Inflammatory macrophage (primary cell): ENCODE measurements at places on chromosomes 3 and 15.
A peak's percentile ranks its signal among the peaks of the same experiment; 100 is the strongest.

GRCh38 chr15:62348118-62348517 lies 183.0 kb upstream of the C2CD4B start:
- DNase-seq: peak; percentile 35

- DNase-seq: no peak
Observed at GRCh38 chr3:177622520-177622919, 425.2 kb upstream of the TBL1XR1 start.

DNA sequence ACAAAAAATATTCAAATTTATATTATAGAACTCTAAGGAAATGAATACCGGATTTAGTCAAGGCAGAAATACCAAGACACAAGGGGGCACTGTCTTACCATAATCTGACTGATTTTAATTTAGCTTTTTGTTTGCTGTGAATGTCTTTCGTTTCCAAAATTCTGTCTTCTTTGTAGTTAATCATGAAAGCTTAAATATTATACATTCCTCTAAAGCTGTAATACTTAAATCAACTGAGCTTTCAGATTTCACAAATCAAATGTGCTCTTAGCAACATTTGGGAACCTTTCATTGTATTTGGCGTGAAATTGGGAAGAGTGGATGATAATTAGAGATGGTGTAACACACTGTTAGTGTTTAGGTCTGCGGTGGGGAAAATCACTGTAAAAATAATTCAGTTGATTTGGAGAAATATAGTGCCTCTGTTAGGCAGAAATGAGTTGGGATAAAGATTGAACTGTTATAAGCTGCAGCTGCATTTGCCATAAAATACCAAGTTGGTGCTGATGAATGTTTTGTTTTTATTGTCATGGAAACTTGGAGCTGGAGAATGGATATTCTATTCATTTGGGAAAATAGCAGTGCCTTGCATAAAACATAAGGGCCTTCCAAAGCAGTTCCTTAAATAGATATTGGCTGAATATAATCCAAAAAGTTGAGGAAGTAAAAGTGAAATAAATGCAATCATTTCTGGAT lies 228.2 kb downstream of the TCF12 start:
- peak; percentile 67 for DNase-seq

GRCh38 chr15:63809452-63809851 lies 24.3 kb downstream of the HERC1 start:
- DNase-seq: peak; percentile 13

- DNase-seq: no peak
Observed at GRCh38 chr3:26962492-26963360, 340.2 kb downstream of the LRRC3B start.

- no peak for DNase-seq
Observed at GRCh38 chr3:165505657-165506056, 309.5 kb upstream of the SLITRK3 start.

- peak; percentile 89 for DNase-seq
Observed at GRCh38 chr3:11304175-11304574, 32.0 kb downstream of the ATG7 start.

DNA sequence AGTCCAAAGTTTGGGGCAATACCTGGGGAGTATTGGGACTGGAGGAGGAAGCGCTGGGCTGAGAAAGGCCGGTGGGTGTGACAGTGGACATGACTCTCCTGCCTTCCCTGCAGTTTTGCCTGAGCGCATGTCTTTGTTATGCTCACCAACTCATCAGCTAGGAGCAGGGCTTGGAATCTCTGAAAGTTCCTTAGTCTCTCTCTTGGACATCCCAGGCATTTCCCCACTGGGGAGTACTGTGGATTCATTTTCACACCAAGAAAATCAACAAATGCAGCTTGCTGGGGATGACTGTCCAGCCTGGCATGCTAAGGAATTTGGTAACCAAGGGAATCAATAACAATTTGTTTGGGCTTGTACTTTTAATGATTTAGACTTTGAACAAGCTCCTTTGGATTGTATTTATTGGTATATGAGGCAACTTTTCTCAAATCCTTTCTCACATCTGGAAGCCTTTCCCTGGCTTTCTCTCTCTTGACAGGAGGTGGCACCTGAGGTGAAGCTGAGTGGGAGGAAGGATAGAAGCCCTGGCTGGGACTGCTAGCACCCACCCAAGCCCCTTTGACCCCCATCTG lies 48.5 kb upstream of the CHST2 start:
- no peak for DNase-seq

GRCh38 chr15:31197497-31198414 lies 96.2 kb upstream of the TRPM1 start:
- DNase-seq: peak; percentile 64

DNA sequence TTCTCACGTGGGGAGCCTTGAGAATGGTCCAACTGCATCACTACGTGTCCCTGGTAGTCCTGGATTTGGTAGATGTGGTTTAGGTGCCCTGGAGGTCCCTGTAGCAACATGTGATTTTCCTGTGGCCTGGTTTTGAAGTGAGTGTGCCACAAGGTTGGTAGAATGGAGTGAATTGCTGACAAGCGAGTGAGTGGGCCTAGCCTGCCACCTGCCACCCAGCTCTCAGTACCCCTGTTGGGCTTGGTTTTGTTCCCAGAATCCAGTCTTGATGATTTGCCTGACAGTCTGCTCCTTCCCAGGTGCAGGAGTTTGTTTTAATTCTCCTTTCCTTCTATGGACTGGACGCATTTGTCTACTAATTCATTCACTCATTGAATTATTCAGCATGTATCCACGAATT lies 19.4 kb downstream of the RPLP1 start:
- DNase-seq: no peak

DNA sequence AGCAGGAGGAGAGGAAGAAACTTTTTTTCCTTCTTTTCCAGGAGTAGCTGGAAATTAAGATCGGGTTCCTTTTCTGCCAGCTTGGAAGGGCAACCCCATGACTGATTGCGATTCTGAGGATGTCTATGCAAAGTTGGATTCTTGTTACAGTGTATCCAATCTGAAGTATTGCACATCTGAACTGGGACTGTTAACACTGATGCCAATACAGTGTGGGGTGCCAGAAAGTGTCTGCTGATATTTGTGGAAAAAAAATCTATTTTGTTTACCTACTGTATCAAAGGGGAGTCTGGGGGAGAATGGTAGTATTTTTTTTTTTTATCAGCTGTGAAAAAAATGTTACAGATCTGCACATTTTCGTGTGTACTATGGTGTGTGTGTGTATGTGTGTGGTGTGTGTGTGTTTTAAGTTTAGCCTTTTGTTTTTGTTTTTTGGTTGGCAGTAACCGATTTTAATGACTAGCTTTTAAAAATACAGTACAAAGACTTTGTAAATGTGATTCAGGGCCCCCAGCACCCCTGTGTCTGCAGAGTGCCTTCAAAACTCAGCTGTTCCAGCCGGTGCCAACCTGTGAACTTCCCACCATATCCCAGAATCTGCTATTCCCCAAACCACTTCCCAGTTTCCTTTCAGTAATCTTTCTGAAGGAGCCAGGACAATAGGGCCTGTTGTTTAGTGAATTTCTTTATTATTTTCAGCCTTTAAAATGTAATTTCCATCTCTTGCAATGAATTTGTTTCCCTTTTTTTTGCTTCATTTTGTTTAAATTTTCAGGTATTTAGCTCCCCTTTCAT lies 1.9 kb downstream of the RAP2B start:
- DNase-seq: peak; percentile 47
